ENCODE measurements at places on chromosomes 3 and 15.

DNA sequence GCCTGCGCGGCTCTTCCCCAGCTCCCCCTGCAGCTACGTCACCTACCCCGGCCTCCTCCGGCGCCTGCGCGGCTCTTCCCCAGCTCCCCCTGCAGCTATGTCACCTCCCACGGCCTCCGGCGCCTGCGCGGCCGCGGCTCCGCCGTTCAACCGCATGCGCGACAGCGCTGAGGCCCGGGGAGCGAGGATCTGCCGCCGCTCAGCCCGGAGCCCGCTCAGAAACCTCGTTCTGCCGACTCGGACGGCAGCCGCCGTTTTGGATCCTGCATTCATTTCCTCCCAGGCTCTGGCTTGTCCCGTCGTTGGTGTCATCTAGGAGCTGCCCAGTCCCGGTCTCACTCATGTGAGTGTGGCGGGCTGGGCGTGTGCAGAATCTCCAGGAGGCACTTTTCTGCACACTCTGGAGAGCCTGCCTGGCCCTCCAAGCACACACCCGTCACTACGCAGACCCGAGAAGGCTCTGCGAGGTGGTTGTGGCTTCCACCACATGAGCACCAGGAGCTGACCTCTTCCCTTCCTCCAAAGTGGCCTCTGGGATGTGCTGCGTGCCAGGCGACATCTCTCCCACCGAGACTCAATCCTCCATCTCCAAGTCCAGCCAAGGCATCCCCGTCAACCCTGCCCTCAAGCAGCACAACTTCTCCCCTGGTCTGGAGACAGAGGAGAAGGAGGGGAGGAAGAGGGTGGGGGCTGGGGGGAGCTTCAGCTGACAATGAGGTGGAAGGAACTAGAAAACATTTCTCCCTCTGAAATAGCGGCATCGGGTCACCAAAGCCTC, 165.3 kb downstream of the CHSY1 start:
- no peak for DNase-seq

DNA sequence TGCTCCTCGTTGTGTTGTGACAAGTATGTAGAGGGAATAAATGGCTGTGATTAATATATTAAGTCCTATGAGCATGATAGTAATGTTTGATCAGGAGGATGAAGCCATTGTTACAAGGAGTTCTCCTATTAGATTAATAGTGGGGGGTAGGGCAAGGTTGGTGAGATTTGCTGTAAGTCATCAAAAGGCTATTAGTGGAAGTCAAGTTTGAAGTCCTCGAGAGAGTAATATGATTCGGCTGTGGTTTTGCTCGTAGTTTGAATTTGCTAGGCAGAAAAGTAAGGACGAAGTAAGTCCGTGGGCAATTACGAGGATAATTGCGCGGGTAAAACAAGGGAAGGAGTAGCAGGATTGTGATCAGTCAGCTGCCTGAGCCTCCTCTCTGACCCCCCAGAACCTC, 26.0 kb upstream of the BUB1B start:
- DNase-seq: no peak

DNA sequence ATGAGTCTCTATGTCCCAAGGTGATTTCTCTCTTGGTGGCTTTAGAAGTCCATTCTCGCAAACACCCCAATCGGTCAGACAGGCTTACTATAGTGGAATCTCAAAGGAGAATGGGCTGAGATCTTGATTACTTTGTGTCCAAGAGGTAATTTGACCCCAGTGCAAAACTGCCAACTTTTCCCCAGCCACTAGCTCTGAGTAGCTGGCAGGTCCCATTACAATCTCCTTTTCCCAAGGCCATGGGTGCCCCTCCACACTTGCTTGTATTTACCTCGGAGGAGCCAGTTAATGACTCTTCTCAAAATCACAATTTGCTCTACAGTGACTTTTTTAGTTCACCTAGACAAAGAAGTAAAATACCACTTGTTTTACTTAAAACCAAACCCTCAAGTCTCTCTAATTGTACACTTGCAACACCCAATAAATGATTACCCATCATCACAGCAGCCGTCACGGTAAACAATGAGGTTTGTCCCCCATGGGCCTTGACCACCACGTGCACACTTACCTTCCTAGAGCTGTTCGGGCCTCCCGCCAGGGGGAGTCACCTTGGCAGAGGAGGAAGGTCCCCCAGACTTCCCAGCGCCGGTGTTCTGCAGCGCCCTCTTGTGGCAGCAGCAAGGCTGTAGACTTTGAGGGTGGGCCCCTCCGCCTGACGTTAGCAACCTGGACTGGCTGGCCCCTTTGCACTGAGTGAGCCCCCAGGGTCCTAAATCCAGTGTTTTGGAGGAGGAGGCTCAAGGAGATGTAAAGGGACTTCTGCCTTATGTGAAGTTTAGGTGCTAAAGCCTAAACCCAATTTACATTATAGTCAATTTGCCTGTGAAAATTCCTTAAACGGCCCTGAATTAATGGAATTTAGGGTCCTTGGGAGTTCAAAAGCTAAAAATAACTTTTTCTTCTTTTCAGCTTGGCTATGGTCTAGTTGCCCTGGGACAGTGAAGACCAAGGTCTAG, 18.7 kb upstream of the HDAC11 start:
- DNase-seq: peak; percentile 78

- DNase-seq: no peak
Observed at GRCh38 chr3:132867956-132868355, 145.7 kb upstream of the NPHP3 start.

DNA sequence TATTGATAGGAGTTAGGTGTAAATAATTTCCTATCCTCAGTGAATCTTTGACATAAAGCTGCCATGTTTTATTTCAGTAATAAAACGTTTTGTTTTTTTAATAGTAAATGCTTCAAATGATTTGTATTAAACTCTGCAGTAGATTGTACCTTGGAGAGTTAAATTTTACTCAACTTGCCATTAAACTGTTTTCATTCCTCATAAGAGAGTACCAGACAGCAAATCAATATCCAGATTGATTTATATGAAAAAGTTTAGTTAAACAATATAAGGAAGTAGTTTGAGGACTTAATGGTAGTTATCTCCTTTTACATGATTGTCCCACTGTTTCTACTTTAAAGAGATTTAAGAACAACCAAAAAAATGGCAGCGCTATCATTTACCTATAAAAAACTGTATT, 18.4 kb downstream of the ALDH1A2 start:
- no peak for DNase-seq

DNA sequence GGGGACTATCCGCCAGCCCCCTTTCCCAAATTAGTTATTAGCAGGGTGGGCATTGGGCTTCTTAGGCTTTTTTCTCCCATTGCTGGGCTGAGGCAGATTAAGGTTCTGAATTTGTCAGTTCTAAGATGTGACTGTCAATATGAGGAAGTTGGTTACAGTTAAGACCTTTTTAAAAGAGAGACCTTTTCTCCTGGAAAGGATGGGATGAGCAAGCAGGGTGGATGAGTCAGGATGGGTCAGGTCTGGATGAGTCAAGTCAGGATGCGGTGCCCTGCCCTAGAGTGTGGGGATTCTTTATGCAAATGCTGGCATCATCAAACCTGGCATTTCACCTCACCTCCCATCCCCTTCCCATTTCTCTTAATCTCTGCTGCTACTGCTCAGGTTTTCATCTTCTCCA, 1.9 kb downstream of the AEN start:
- no peak for DNase-seq

DNA sequence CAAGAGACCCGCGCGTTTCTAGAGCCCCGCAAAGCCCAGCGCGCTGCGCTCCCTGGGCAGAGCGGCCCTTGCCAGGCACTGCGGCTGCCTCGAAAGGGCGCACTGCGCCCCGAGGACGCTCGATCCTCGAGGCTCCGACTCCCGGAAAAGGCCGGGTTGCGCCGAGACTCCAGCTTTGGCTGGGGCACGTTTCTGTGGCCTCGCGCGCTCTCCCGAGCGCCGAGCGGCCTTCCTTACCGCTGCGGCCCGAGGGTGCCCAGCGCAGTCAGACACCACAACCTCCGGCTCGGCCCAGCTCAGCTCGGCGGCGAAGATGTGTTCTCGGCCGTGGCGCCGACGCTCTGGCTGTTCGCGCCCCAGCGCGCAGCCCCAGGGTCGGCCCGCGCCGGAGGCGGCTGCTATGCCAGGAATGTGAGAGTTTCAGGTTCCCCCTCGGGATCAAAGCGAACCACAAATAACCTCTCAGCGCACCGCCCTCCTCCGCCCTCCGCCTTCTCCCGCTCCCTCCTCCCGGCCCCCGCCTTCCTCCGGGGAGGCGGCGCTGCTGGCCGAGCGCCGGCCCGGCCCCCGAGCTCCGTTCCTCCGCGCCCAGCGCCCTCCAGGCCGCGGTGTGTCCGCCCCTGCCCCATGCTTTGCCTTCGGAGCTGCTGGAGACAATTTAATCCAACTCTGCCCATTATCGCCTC, at the start of gene AMOTL2:
Gene AMOTL2 (minus strand): TSS at position 343 of the 686 bp plus-strand sequence. CDS start 3,014 bp downstream, outside the sequence.
- DNase-seq: no peak

Data from effector CD4-positive, alpha-beta T cell (primary cell).